ENCODE measurements at places on chromosomes 5 and 9.

DNA sequence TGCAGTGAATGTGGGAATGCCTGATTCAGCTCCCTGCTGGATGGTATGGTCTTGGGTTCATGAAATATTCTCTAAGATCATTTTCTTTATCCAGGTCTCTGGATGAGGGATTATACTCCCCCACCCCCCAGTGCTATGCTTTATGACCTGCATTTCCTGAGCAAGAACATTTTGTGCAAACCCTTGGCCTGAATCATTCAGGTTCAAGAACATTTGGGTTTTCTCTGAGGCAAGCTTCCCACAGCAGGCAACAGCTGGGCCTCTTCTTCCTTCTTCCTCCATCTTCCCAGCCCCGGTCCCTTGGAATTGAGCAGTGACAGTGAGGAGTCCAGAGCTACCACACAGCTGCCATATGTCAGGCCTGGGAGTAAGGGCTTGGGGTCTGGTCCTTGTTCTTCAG, 58.6 kb upstream of the TNFSF15 start:
- DNase-seq, result no peak

DNA sequence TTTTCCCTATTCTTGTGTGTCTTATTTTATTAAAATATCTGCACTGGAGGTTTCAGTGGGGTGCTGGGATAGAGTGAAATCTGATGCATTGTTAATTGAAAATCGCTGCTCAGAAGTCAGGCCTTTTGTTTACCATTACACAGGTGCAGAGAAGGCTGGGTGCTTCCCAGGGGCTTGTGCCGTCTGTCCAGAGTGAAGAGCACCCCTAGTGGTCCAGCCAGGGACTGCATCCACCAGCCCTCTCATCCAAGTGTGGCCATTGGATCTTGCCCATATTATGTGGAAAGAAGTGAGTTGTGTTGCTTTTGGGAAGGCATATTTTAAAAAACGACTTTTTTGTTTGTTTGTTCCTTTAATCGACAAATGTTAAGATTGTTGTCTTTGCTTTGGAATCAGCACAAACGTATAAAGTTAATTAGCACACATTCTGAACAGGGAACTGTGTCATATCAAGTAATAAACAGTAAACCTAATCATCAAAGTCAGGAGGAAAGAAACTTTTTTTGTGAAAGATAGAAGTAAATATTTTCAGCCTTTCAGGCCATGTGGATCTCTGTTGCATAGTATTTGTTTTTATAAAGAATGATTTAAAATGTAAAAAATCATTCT, 315.6 kb downstream of the MTRR start:
- peak; percentile 11 for DNase-seq

DNA sequence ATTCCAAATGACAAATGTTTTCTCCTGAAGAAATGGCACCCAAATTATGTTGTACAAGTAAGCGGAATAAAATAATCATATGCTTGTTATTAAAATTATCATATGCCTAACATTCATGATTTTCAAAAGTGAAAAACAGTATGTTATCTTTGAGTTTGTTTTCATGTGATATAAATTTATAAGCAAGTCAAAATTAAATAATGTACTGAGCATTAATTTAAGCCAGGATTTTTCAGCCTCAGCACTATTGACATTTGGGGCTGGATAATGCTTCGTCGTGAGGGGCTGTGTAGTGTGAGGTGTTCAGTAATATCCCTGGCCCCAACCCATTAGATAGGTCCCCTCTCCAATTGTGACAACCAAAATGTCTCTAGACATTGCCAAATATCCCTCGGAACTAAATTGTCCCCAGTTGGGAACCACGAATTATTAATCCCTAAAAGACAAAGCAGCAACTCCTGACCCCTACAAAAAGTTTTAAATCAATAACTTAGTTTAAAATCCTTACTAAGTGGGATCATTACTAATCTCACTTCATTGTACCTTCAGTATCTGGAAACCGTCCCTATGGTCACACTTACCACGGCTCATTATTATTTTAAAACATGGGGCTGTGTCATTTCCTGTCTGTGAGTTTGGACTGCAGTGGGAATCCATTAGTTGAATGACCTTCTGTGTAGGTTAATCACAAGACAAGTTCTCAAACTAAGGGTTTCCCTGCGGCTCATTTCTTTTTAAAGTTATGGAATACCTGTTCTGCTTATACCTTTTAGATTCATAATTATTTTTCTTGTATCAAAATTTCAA, 1.3 kb upstream of the NNT start:
- no peak for DNase-seq

DNA sequence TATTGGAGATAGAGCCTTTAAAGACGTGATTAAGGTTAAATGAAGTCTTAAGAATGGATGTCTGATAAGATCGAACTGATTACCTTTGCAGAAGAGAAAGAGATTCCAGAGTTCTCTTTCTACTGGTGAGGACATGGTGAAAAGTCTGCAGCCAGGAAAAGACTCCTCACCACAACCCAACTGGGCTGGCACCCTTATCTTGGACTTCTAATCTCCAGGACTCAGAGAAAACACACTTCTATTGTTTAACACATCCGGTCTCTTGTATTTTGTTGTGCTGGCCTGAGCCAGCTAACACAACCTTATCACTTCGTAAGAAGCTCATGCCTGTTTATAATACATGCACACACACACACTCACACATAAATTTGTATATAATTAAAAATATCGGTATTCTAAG, 489.1 kb downstream of the PRDM9 start:
- DNase-seq, result no peak

DNA sequence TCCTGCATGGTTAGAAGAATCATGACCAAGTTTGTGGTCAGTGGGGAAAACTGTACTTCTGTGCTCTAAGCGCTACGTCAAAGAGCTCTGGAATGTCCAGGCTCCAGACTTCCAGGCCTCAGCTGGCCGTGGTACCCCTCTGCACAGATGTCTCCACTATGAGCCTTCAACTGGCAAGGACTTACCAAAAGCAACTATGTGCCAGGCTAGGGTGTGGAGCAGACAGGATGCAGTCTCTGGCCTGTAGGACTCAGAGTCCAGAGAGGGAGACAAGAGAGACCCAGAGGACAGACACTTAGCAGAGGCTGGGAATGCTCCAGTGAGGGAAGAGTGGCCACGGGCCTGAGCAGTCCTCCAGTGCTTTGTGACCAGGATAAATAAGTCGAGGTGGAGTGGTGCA, 31.0 kb upstream of the TCF7 start:
- DNase-seq, result no peak

Measured in stimulated activated naive B cell treated with anti-CD40 and anti-IgM and Interleukin-4, amounts not matched to agents 10 μg/mL and 1 μg/mL and 100 μg/mL, for 72 hours (primary cell).